Psoas muscle (tissue), 8 donors: ENCODE measurements at places on chromosomes 12 and 14. TPM values are rescaled to one million over a fixed set of nuclear protein-coding genes. Genes with fewer than 3 reads are reported as not detected.
A peak's percentile ranks its signal among the peaks of the same experiment; 100 is the strongest.

GRCh38 chr14:51290132-51290531 lies 50.1 kb downstream of the TMX1 start:
- no peak for DNase-seq

Gene CLEC4C
- total RNA-seq = not detected

Gene DACT1
- 0.67 TPM for total RNA-seq

Gene GPR84
- total RNA-seq = 0.40 TPM

Gene CFAP54
- 0.14 TPM for total RNA-seq

DNA sequence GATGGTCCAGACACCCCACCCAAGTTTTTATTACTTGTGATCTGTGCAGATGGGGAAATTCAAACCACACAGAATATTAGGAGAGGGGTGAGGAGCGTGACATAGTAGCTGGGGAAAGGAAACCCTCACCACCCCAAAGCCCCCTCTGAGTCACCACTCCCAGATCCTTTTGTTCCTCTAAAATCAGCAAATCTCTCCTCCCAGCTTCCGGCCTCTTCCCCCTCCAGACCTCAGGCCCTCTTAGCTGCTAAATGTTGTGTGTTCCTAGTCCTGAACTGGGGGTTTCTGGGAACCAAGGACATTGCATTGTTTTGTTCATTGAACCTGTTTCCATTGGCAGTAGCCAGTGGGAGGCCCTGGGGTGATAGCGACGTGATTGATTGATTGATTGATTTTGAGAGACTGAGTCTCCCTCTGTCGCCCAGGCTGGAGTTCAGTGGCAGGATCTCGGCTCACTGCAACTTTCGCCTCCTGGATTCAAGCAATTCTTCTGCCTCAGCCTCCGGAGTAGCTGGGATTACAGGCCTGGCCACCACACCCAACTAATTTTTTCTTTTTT lies 5.9 kb upstream of the ORAI1 start:
- DNase-seq = no peak

DNA sequence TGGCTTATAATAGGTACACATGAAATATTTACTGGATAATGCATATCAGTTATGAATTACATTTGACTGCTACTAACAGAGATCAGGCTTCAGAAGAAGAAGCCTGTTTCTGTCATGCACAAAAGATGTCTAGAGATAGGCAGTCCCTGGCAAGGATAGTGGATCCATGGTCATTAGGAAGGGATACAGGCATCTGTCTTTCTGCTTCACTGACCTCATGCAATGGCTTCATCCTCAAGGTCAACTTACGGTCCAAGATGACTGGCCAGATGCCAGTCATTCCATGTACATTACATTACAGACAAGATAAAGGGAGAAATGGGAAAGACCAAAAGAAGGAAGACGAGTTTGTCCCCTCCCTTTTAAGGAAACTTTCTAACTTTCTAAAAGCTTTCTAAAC lies 94.0 kb downstream of the NUAK1 start:
- DNase-seq = no peak

Gene DEGS2
- not detected for total RNA-seq

Gene NINJ2
- total RNA-seq = 32.6 TPM

- DNase-seq = peak; percentile 70
These were observed 8.6 kb downstream of the SETD1B start for GRCh38 chr12:121812320-121812871.

GRCh38 chr12:60071759-60072191 lies 475.9 kb downstream of the SLC16A7 start:
- no peak for DNase-seq

DNA sequence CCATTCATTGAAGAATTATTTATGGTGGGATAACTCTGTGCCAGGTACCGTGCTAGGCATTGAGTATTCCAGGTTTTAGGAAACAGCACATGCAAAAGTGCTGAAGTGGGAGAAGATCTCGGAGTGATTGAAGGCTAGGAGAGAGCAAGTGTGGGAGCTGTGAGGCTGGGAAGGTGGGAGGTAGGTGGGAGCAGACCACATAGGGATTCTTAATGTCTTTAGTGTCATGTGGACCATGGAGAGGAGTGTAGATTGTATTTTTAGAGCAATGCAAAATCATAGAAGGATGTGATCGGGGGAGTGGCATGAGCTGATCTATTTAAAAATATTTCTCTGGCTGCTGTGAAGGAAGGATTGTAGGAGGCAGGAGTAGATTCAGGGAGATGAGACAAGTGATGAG lies 5.4 kb downstream of the PTPN11 start:
- DNase-seq = no peak

DNA sequence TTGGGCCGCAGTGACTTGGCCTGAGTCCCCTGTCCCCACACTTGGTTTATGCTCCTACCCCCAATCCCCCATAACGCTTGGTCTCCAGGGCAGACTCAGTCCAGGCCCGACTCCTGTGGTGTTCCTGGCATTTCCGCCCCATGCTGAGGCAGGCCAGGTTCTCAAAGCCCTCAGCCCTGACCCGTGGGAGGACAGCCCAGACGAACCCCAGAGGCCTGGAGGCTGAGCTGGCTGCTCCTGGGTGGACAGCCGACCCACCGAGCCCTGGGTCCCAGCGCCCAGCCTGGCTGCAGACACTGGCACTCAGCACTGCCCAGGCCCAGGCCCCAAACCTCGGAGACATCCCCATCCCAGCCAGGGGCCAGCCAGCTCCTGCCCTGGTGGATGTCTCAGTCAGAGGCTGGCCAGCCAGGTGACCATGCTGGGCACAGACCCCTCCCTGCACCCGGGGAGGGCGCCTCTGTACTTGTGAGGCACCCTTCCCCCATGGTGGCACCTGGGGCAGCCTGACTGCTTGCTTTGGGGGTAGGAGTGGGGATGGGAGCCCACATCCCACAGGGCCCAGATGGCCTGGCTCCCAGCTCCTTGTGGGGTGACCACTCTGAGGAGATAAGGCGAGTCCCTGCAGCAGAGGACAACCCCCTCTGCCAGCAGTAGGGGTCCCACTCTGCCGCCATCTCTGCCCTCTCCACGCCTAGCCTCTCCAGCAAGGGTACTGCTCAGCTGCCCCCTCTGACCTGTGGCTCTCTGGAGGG lies 1.4 kb downstream of the PLD4 start:
- DNase-seq = no peak

Gene PABPN1
- 82.5 TPM for total RNA-seq

GRCh38 chr12:95412482-95413311 lies 61.3 kb upstream of the METAP2 start:
- DNase-seq = no peak

Gene MAP1LC3B2
- total RNA-seq = 2.3 TPM

- peak; percentile 85 for DNase-seq
These were observed 6.0 kb upstream of the CHD4 start for GRCh38 chr12:6613015-6613775.

DNA sequence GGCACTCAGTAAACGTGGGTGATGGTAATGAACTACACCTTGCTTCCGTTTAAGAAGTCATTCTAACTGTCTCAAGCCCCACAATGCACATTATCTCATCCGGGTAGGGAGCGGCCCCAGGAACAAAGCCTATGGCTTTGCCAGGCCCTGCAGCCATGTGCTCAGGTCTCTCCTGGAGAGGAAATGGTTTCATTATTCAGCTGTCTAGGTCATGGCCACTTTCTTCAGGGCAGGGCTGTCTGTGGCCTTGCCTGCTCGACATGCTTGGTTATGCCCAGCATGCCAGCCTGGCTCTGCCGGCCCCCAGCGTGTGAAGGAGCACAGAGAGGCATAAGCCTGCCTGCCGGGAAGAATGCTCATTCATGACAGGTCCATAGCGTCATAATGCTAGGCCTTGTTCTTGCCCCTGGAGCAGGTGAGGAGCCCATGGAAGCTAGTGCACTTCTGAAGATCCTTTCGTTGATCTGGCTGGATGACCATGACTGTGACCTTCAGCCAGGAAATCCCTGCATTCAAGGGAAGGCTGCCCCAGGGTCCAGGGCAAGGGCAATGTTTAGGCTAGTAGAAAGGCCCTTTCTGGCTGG lies 26.3 kb upstream of the FOS start:
- DNase-seq = no peak

DNA sequence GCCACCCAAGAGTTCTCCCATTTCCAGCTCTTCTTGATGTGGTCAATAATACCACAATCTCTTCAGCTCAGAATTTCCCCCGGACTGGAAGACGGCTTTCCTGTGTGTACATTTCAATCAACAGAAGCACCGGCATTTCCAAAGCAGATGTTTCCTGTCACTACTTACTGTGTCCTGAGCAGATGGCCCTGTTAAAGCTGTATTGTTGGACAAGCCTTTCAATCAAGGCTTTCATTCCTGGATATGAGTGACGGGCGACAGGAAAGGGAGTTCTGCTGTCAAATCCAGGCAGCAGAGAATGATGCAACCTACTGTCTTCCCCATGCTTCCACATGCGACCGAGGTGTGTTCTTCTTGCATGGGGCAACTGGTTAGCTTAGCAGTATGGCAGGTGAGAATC lies 76.4 kb upstream of the CCDC60 start:
- no peak for DNase-seq

Gene RNU4-1
- total RNA-seq = 3,144 TPM

Gene CARMIL3
- total RNA-seq = 0.10 TPM

GRCh38 chr12:113263431-113263963 lies 42.2 kb downstream of the TPCN1 start:
- no peak for DNase-seq

GRCh38 chr14:90017371-90017770 lies 44.4 kb upstream of the KCNK13 start:
- no peak for DNase-seq

Gene PDZRN4
- 0.15 TPM for total RNA-seq

DNA sequence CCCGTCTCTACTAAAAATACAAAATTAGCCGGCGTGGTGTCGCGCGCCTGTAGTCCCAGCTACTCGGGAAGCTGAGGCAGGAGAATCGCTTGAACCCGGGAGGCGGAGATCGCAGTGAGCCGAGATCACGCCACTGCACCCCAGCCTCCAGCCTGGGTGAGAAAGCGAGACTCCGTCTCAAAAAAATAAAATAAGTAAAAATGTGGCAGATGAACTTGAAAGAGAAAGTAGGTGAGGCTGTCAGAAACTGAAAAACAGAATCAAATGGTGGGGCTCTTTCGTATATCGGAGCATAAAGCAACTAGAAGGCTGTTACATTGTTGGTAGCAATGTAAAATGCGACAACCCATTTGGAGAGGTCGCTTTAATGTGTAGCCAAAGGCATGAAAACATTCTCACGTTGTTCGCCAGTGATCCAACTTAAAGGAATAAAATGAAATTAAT lies 767 bp upstream of the CCNT1 start:
- no peak for DNase-seq

Gene OR11G2
- not detected for total RNA-seq

DNA sequence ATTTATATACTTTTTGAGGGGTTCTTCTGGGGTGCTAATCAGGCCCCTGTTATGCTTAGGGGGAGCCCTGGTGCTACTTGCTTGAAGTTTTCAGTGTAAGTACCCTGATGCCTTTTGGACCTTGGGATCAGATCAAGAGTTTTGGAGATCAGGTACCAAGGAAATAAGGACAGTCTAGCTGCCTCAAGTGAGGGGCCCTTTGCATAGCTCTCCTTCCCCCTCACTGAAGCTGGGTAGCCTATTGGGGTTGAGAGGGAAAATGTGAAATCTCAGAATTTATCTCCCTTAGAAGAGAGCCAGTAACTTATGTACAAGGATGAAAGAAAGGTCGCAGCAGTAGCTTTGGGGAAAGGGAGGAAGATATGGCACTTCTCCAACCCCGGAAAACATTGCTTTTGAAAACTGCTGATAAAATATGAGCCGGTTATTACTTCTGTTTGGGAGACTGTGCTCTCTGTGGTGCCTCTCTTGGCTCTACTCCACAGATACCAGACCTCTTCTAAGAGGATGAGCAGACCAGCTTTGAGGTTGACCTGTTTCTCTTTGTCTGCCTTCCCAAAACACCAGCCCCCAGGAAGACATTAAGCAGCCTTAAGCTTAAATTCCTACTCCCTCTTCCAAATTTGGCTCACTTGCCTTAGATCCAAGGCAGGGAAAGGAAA lies 8.8 kb upstream of the AMHR2 start:
- DNase-seq = no peak

Gene TAS2R7
- not detected for total RNA-seq

DNA sequence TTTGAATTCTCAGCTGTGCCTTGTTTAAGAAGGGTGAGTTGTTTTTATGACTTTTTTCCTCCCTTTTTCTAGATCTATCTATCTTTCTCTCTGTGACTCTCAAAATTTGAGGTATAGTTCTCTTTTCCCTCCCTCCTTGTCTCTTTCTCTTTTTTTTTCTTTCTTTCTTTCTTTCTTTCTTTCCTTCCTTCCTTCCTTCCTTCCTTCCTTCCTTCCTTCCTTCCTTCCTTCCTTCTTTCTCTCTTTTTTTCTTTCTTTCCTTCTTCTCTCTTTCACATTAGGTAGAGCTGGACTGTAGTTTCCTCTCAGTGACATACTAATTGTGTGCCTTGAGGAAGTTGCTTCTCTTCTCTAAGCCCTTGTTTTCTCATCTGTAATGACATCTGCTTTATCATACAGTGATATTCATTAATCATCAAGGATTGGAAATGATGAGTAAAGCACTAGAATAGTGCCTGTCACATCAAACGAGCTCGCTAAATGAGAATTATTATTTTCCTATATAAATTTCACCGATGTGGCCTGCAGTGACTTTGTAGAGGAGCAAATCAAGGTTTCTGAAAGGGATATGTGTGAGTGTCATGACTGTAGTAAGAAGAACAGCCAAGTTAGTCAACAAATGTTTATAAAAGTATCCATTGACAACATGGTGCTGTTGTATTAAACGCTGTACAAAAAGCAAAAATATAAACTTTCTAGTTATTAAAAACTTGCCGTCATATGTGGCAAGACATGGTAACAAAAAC lies 78.9 kb upstream of the SLC38A2 start:
- DNase-seq = no peak

Gene SDS
- total RNA-seq = not detected

Gene MYH6
- total RNA-seq = 532 TPM

Gene SAMD15
- total RNA-seq = not detected

Gene PROX2
- not detected for total RNA-seq

DNA sequence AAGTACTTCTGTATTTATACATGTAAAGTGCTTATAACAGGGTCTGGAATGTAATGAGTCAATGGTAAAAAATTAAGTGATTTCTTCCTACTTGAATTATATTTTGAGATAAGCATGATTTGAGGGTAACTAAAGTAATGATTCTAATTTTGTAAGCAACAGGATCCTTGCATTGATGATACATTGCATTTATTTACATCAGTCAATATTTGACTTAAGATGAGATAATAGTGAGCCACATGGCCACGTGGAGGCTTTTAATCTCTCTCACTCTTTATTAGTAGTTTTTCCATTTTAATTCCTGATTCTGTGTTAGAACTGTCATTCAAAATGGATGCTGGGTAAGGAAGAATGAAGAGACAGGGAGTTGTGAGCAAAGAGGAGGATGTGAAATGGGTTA lies 298.1 kb upstream of the PRICKLE1 start:
- no peak for DNase-seq

GRCh38 chr14:94620597-94620996 lies 8.4 kb downstream of the SERPINA3 start:
- no peak for DNase-seq

Gene AQP6
- total RNA-seq = not detected

Gene PAPLN
- total RNA-seq = 0.44 TPM

DNA sequence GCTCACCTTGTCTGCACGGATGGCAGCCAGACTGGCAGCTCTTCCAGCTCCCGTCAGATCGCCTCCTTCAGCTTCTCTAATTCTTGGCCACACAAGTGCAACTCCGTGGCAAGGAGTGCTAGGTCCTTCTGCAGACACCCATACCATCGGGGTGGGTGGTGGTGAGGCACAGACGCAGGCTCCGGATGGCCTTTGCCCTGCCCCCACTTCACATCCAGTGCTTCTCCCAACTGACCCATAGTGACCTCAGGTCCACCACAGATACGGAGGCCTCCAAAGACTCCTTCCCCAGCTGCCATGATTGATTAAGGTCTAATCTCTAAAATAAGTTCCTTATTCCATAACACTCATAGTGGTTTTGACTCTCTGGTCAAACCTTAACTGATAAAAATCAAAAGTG lies 19.9 kb upstream of the CD27 start:
- no peak for DNase-seq
